ENCODE measurements at places on chromosomes 5 and 9.

- no peak for DNase-seq
Measured at GRCh38 chr5:115869256-115869795, 27.6 kb downstream of the AP3S1 start.

- DNase-seq: no peak
Measured at GRCh38 chr9:88458716-88459465, 70.6 kb downstream of the SPIN1 start.

GRCh38 chr9:36149197-36149596 is 12.7 kb downstream of the GLIPR2 start:
- DNase-seq: no peak

- no peak for DNase-seq
Measured at GRCh38 chr5:126139086-126139485, 284.1 kb upstream of the GRAMD2B start.

DNA sequence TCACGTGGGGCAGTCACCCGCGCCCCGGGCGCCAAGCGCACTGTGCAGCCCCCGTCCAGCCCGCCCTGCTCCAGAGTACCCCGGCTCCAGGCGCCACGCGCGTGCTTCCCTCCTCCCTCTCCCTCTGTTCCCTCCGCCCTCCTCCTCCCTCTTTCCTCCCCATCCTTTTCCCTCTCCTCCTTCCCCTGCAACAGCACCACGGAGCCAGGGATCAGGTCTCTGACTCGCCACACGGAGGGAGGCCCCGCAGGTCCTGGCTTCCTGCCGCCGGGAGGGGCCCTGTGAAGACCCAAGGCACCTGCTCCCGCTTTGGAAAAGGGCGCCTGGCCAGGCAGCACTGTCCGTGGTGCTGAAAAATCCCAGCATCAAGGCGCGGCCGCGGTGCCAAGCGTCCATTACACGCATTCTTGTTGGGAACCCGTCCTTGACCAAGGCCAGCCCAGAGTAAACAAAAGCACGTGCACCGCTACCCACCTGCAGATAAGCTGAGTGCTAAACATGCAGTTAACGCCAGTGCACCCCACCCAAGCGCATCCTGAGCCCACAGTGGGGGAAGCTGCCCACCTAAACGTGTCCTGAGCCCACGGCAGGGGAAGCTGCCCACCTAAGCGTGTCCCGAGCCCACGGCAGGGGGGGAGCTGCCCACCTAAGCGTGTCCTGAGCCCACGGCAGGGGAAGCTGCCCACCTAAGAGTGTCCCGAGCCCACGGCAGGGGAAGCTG is 21.7 kb downstream of the SLC6A18 start:
- no peak for DNase-seq

DNA sequence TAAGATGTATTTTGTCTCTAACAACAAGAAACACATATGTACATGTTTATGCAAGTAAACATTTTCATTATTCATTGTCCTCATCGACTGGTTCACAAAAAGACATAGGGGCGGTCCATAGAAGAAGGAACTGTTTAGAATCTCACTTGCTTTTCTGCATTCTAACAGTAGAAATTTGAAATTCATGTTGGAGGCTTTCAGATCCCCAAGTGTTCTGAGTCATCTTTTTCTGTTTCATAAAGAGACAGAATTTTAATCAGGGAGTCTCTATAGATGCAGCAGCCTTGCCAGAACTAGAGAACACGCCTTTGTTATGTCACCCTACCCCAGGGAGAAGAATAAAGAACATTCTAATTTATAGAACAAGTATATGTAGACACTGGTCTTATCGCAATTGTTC is 324.3 kb downstream of the GABRG2 start:
- no peak for DNase-seq

- DNase-seq: no peak
Measured at GRCh38 chr5:16903480-16904300, 32.4 kb downstream of the MYO10 start.

- no peak for DNase-seq
Measured at GRCh38 chr5:10902145-10902544, 141.1 kb upstream of the DAP start.

DNA sequence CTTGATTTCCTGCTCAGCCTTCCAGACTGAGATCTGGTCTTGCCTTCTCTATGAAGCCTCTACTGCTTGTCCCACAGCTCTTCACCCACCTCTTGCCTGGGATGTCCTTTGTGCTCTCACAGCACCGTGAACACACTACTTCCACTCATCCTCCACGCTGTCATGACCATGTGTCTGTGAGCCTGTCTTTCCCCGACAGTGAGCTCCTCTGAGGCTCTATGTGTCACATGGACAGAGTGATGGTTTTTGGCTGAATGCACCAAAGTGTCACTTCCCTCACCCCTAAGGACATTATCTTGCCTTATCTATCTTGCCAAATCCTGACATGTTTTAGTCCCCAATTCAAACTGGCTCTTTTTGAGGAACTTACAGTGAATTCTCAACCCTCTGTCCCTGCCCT is 11.3 kb downstream of the PHYKPL start:
- DNase-seq: no peak

DNA sequence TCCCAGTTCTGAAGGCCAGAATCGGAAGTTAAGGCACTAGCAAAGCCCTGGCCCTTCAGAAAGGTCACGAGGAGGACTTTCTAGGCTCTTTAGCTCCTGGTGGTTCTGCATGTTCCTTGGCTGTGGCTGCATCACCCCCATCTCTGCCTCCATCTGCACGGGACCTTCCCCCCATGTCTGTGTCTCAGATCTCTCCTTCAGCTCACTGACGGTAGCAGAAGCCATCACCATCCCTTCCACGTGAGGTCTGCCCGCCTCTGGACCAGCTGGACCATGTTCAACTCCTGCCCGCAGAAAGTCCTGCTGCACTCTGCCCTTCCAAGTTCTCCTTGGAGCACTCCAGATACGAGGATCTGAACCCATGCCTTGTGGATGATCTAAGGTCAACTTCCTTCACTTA is 242.9 kb upstream of the IRX1 start:
- no peak for DNase-seq

GRCh38 chr9:118612201-118612600 is 757.0 kb downstream of the BRINP1 start:
- DNase-seq: no peak

GRCh38 chr9:1156794-1157550 is 106.8 kb downstream of the DMRT2 start:
- no peak for DNase-seq

- DNase-seq: no peak
Measured at GRCh38 chr9:134716067-134716466, 74.5 kb downstream of the COL5A1 start.

- DNase-seq: no peak
Measured at GRCh38 chr9:91758491-91758981, 191.5 kb downstream of the ROR2 start.

- no peak for DNase-seq
Measured at GRCh38 chr5:71748360-71748759, 29.3 kb downstream of the CARTPT start.

GRCh38 chr5:178322736-178323540 is 90.3 kb upstream of the PHYKPL start:
- no peak for DNase-seq

- no peak for DNase-seq
Measured at GRCh38 chr5:125298258-125298657, 551.8 kb upstream of the ZNF608 start.

DNA sequence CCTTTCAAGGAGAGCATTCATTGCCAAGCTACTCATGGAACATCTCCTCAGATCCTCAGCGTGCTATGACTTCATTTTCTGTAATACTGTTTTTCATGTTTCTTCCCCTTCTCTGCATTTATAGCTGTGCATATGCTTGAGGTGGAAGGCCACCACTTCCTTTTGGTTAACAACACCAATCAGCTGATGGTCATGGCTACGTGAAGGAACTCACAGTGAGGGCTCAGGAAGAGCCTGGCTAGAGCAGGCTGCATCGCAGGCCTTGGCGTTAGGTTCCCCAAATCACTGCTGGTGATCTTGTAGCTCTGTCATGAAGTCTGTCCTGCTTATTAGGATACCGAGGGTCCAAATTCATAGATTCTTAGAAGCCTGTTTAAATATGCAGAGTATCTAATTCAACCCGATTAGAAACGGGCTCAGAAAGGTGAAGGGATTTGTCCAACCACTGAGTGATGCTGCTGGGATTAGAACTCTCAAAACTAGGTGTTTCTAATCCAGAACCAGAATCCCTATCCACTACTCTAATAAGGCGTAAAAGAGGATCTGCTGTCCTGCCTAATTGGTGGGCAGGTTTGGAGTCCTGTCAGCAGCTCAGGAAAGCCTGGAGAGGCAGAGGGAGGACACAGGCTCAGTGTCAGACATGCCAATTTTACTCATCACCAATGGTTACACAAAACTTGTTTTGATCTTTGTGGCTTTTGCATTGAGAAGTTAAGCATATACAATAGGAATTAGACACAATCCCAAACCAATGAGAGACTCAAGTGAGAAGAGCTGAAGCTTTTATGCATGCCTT is 7.5 kb downstream of the SYK start:
- no peak for DNase-seq

GRCh38 chr5:130316971-130317680 is 412.9 kb downstream of the CHSY3 start:
- no peak for DNase-seq

- DNase-seq: no peak
Measured at GRCh38 chr9:72509635-72510034, 11.8 kb upstream of the TMC1 start.

DNA sequence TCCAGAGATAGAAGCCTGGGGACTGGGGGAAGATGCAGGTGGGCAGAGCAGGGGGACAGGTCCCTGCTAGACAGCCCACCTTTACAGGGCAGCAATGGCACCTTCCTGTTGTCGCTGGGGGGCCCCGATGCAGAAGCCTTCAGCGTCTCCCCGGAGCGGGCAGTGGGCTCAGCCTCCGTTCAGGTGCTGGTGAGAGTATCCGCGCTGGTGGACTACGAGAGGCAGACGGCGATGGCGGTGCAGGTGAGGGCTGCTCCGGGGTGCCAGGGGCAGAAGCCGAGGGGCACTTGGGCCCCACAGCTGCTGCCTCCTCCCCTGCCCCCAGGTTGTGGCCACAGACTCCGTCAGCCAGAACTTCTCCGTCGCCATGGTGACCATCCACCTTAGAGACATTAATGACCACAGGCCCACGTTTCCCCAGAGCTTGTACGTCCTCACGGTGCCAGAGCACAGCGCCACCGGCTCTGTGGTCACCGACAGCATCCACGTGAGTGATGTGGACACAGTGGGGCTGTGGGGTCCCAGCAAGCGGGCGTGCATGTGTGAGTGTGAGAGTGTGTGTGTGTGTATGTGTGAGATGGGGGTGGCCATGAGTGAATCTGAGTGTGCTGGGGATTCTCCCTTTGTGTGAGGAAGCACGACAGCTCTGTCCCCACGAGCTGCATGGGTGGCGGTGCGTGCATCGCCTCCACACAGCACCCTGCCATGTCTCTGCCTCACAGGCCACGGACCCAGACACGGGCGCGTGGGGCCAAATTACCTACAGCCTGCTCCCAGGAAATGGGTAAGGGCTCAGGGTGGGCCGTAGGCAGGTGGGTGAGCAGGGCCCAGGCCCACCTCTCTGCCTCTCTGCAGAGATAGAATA is 28.4 kb downstream of the CDHR2 start:
- DNase-seq: no peak

GRCh38 chr5:133967698-133968203 is 674 bp downstream of the C5orf15 start:
- no peak for DNase-seq

DNA sequence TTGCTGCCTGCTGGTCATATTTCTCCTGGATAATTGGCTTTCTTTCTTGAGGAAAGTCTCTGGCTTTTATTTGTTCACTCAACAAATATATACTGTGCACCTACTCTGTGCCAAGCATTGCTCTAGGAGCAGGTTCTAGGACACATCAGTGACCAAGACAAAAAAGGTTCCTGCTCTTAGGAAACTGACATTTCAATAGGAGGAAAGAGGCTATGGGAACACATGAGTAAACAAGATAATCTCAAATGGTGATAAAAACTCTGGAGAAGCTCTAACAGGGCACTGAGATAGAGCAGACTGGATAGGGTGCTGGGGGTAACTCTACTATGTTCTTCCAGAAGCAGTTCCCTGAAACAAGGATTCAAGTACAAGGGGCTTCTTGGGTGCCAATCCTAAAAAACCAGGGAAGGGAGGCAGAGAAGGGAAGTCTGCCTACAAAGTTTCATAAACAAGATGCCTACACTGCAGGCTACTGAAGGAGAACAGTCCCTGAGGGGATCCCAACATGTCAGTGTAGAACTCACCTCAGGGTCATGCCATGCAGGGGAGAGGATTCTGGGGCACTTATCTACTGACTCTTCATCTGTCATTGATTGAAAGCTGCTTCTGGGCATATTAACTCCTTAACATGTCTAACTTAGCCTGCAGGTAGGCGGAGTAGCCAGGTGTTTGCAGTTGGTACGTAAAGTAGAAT is 181.3 kb downstream of the GRIA1 start:
- no peak for DNase-seq

- DNase-seq: no peak
Measured at GRCh38 chr5:14868771-14869170, 2.8 kb downstream of the ANKH start.

DNA sequence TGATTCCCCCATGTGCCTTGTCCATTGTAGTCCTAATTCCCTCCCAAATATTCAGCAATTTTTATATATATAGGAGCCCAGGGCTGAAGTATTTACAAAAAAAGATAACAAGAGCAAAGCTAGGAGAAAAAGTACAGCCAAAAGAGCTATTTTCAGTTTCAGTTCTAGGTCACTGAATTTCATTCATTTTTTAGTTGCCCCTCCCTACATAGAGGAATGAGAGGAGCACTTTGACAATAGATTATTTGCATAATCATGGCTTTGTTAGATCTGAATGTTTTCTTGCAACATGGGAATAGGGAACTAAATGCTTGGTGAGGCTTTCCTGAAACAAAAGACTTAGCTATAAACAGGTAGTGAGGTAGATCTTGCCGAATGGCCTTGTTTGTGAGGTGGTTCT is 15.3 kb upstream of the F2RL2 start:
- no peak for DNase-seq

DNA sequence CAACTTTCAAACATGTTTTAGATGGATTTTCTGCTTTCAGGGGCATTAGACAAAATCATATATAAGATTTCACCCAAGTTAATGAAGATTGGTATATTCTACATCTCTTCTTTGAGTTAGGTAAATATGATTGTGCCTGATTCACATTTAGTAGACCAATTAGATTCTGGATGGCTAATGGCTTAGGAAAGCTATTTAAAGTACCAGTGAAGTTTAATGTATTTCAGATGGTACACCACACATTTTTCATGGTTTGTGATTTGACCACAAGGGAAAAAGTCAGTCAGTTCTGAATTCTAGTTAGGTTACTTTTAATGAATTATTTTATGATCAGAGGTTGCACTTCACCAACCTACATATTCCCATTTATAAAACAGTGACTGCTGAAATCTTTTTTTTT is 409.7 kb downstream of the ADGRV1 start:
- DNase-seq: no peak
